ENCODE measurements at places on chromosomes 6 and 20.
A peak's percentile ranks its signal among the peaks of the same experiment; 100 is the strongest.

DNA sequence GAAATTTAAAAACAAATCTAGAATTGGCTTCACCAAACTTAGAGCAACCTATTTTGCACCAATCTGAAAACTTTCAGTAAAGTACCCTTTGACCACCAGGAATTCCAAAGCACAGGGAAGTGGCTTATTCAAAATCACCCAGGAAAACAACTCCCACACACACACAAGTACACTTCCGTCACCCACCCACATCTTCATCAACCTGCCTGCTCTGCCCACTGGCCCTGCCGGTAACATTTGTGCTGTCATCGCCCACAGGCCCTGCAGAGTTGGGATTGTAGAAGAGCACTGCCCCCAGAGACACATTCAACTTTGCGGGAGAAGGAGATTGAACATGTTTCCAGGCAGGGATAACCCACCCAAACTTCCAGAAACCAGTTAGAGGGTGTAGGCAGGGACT is 19.3 kb upstream of the SCML4 start:
- no peak for DNase-seq

GRCh38 chr6:24847402-24847801 is 48.7 kb upstream of the ARMH2 start:
- DNase-seq = no peak

DNA sequence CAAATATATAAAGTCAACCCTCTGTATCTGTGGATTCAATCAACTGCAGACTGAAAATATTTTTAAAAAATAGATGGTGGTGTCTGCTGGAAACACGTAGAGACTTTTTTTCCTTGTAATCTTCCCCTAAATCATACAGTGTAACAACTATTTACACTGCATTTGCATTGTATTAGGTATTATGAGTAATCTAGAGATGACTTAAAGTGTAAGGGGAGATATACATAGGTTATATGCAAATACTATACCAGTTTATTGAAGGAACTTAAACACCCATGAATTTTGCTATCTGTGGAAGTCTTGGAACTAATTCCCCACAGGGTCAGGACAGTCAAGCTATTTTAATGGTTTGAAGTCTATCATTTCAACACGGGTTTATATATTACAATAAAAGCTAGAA is 10.2 kb downstream of the HDAC2 start:
- DNase-seq = no peak

DNA sequence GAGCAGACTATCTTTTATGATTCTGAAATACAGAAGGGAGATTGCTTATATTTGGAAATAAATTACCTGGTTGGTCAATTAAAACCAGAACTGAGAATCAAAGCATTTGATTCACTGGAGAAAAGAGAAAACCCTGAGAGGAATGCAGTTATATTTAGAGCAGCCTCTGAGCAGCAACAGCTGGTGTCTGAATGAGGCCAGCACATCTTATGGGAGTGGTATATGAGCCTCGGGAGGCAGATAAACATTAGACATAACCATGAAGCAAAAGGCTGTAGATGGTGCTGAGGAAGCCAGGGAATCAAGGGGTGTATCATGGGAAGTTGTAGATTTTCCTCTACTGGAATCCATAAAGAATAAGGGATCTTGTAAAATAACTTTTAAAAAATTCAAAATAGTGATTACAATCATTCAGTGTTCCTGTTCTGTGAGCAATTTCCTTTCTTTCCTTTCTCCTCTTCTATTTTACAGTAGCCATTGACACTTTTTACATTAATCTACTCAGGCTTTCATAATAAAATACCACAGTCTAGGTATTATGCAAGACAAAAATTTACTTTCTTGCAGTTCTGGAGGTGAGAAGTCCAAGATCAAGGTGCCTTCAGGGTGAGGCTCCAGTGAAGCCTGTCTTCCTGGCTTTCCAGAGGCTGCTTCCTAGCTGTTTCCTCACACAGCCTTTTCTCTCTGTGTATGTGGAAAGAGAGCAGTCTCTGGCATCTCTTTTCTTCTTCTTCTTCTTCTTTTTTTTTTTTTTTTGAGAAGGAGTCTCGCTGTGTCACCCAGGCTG is 32.8 kb upstream of the ENPP5 start:
- no peak for DNase-seq

DNA sequence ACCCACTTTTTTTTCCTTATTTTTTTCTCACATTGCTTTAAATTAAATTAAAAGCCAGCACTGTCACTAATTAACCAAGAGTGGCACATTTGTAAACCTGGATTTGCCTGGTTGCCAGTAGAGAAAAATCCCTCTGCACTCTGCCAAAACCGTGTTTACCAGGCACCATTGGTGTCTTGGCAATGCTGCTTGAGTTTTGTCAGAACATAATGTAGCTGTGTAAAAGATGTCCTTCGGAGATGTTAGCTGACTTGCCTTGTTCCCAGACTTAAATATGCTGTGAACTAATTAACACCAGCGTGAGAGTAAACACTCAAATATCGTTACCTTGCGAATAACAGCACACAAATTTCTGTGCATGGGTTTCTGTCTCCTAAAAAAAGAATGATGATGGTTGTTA is 694.9 kb upstream of the ID4 start:
- no peak for DNase-seq

- no peak for DNase-seq
Measured at GRCh38 chr20:18304618-18305017, 16.3 kb downstream of the ZNF133 start.

DNA sequence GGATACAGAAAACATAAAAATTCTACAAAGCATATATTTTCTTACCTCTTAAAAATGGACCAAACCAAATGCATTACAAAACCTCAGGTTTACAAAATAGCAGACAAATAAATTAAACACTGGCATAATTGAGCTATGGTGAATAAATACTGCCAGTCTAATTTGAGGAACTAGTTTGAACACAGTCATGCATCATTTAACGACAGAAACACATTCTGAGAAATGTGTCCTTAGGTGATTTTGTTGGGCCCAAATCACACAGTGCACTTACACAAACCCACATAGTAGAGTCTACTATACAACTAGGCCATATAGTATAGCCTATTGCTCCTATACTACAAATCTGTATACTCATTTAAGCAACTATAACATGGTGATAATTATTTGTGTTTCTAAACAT is 215.6 kb downstream of the FOXC1 start:
- no peak for DNase-seq

GRCh38 chr6:149271348-149272340 is 45.9 kb upstream of the TAB2 start:
- no peak for DNase-seq

DNA sequence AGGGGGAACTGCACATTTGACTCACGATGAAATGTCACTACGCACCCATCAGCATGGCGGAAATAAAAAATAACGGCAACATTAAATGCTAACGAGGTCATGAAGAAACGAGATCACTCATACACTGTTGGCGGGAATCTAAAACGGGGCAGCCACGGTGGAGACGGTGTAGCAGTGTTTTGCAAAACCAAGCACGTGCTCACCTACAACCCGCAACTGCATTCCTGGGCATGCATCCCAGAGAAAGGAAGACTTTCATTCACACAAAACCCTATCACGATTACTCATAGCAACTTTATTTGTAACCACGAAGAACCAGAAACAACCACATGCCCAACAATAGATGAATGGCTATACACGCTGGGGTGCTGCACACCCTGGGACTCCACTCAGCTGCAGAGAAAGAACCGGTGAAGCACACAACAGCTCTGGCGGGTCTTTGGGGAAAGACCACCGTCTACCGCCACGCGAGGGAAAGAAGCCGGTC is 77.0 kb downstream of the YTHDF1 start:
- no peak for DNase-seq

- no peak for DNase-seq
Measured at GRCh38 chr6:154758125-154758524, 24.9 kb downstream of the SCAF8 start.

- peak; percentile 72 for DNase-seq
Measured at GRCh38 chr20:58891718-58892140, 39.2 kb downstream of the GNAS start.

Measured in NCI-H524 (cell line).